Stimulated activated CD4-positive, alpha-beta T cell treated with anti-CD3 and anti-CD28 coated beads, Interleukin-1b, Interleukin-23, amount 100 ng/mL, for 1 hour (primary cell): ENCODE measurements at places on chromosomes 1 and 21.

DNA sequence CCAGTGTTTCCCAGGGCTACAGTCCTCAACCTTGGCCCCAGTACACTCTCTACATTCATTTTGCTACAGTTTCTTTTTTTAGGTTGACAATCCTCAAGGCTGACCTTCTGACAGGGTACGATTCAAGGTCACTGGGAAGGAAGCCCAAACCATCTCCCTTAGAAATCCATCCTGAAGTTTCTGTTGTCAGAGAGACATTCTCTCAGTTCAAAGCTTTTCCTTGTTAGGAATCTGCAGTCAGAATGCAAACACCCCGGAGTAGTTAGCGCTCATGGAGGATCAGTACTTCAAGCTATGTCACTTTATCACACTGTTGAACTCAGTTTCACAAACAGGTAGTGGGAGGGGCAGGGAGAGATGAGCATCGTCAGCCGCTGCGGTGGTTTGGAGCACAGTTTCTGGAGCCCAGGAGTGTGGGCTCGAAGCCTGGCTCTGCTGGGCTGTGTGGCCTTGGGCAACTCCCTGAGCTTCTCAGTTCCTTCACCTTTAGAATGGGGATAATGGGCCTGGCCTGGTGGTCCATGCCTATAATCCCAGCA, 4.2 kb downstream of the SLC2A5 start:
- no peak for DNase-seq

GRCh38 chr1:20713440-20713839, 4.4 kb downstream of the KIF17 start:
- no peak for DNase-seq

- no peak for DNase-seq
Measured at GRCh38 chr1:17451731-17452130, 12.3 kb upstream of the RCC2 start.

GRCh38 chr1:30765556-30766434, 8.2 kb upstream of the LAPTM5 start:
- no peak for DNase-seq

GRCh38 chr1:24898152-24898908, 31.7 kb downstream of the RUNX3 start:
- DNase-seq: no peak

- no peak for DNase-seq
Measured at GRCh38 chr1:27001570-27002360, 8.3 kb downstream of the TRNP1 start.

DNA sequence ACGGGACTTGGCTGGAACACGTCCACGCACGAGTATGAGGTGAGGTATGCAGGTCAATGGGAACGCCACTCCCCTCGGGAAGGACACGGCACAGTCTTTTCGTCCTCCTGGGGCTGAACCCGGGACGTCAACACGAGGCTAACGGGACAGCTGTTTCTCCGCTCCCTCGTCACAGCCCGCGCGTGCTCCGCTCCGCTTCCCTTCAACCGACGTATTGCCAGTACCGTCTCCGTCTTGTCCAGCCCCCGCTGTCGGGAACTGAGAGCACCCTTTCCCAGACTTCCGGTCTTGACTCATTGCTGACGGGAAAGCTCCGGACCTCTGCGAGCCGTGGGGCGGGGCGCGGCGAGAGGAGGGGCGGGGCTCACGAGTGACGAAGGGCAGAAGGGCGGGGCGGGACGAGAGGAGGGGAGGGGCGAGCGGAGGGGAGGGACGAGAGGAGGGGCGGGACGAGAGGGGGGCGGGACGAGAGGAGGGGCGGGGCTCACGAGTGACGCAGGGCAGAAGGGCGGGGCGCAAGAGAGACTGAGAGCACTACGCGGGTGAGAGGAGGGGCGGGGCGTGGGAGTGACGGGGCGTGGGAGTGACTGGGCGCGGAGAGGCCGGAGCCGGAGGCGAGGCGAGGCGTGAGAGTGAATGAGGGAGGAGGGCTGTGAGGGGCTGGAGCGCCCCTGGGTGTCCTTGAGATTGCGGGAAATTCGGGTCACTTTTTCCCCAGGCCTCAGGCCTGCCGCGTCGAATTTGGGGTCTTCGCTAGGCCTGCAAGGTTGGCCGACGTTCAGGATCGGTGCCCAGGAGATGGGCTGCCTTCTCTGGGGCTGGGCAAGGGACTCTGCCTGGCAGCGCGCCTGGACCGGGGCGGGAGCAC, 22.2 kb upstream of the CFAP126 start:
- peak; percentile 89 for DNase-seq

DNA sequence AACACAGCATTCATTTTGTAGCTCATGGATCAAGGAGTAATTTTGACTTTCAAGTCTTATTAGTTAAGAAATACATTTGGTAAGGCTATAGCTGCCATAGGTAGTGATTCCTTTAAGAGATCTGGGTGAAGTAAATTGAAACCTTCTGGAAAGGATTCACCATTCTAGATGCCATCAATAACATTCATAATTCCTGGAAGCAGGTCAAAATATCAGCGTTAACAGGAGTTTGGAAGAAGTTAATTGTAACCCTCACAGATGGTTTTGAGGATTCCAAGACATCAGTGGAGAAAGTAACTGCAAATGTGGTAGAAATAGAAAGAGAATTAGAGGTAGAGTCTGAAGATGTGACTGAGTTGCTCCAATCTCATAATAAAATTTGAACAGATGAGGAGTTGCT, 216.6 kb downstream of the GREM2 start:
- no peak for DNase-seq

DNA sequence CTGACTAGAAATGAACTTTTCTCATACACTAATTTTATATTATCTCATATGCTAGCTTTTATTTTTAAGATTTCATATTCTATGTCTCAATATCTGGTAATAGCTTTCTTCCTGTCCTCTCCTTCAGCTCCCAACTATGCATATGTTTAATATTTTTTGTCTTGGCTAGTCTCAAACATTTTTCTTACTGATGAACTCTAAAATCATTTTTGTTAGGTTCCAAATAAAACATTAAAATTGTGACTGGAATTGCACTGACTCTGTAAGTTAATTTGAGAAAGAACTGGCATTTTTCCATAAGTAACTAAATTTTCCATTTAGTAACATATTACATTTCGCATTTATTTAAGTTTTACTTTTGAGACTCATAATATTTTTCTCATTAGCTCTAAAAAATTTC, 368.5 kb upstream of the DPYD start:
- DNase-seq: no peak

DNA sequence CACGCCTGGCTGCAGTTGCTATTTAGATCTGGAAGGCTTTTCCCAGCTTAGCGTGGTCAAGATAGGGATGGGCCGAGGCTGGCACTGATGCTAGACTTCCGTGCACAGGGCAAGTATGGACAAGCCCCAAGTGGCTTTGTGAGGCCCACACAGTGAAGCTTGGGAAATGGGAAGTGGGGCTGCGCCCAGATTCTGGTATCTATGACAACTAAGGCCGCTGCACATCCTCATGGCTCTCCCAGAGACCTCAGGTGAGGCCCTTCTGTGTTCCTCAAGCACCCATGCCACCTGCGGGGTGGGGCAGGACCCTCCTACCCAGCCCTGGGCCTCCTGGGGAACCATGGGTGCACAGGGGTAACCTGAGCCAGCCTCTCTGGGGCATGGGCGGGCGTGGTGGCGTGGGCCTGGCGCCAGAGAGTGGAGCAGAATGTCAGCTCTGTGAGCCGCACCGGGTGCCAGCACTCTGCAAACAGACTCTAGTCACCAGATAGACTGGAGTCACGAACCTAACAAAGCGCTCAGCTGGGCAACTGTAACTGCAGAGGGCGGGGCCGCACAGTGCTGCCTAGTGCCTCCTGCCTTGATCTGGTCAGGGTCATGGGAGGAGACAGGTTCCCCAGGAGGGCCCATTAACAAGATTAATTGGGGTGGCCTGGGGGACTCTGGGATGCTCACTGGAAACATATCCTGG, 46.4 kb downstream of the ELF3 start:
- no peak for DNase-seq

DNA sequence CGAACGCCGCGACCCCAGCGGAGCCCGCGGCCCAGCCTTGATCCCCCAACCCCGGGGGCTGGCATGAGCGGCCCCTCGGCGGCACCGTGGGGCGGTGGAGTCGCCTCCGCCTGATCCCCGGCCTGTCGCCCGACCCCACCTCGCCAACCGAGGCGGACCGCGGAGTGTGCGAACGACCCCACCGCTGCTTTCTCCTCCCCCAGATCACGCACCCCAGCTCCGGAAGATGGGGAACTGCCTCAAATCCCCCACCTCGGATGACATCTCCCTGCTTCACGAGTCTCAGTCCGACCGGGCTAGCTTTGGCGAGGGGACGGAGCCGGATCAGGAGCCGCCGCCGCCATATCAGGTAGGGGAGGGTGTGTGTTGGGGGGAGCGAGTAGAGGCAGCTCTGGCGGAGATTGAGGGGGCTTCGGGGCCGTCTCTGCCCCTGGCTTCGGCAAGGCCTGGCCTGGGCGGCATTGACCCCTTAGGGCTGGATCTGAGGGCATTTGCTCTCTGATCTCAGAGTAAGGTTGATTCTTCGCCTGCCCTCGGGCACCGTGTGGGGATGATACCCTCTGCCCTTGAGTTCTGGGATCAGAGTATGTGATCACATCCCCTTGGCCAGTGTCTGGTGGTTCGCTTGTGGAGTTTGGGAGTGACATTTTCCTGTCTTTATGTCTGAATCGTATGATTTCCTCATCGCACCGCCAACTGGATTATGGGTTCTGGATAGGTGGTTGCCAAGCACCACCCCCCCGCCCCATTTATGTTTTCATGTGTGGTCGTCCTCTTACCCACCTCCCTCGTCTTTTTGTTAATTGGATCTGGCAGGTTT, 668 bp downstream of the RNF11 start:
- DNase-seq: no peak

DNA sequence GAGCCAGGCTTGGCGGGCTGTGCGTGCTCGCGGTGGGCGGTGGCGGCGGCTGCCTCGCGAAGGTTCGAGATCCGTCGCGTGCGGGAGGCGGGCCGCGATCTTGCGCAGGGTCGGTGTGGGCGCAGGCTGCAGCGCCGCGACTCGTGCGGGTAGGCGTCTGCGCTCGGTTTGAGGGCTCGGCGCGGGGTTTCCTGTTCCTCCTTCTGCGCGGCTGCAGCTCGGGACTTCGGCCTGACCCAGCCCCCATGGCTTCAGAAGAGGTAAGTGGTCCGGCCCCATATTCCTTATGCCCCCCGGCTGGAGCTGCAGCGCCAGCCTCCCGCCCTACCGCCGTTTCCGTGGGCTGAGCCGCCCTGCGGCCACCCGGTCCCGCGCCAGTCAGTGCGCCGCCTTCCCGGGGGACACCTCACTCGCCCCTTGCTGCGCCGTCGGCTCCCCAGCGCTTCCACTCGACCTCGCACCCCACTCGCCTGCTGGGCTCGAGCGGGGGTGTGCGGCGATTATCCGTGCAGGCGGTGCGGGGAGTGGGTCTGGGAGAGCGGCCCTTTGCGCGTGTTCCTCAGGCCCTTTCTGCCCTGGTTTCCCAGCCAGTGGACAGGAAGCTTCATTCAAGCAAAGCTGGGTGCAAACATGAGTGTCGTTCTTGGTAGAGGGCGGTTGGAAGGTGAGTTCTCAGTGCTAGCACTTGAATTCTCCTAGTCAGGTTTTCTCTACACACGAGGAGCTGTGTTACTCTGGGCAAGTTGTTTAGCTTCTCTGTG, at the start of gene CACYBP:
Gene CACYBP (plus strand): TSS at position 12 of the 761 bp plus-strand sequence. CDS start 234 bp downstream, at position 246.
- DNase-seq: no peak

DNA sequence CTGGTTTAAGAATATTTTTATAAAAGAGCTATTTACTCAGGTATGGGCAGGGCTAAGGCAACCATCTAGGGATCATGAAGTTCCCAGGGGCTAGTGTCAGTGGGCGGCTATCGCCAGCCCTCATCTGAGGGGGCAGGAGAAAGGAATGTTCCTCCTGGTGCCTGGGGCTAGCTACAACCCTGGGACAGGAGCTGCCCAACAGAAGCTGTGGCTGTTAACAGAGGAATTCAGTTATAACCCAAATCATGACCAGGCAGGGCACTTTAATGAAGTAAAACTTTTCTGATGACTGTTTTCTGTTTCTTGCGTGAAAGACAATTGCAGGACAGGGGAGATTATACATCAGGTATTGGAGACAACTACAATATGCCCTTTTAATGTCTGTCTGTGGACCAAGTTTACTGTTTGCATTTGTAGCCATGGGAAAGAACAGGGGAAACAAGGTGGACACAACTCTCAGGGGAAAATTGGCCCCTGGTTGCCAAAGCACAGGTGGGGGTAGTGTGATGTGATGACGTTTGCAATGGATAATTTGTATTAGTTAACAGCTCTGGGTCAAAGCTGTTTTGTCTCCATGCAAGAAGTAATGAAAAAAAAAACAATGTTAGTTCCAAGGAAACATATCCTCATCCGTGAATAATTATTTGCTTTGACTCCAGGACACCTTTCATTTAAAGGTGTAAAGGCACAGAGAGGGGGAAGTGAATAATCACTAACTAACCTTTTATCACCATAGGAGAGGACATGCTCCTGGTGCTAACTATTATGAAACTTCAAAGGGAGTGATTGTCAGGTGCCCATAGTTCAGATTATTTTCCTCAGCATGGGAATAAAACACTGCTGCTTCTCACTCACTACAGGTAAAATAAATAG, 105.2 kb downstream of the TSEN15 start:
- no peak for DNase-seq

- DNase-seq: no peak
Measured at GRCh38 chr1:86527306-86527705, 19.6 kb upstream of the CLCA4 start.

DNA sequence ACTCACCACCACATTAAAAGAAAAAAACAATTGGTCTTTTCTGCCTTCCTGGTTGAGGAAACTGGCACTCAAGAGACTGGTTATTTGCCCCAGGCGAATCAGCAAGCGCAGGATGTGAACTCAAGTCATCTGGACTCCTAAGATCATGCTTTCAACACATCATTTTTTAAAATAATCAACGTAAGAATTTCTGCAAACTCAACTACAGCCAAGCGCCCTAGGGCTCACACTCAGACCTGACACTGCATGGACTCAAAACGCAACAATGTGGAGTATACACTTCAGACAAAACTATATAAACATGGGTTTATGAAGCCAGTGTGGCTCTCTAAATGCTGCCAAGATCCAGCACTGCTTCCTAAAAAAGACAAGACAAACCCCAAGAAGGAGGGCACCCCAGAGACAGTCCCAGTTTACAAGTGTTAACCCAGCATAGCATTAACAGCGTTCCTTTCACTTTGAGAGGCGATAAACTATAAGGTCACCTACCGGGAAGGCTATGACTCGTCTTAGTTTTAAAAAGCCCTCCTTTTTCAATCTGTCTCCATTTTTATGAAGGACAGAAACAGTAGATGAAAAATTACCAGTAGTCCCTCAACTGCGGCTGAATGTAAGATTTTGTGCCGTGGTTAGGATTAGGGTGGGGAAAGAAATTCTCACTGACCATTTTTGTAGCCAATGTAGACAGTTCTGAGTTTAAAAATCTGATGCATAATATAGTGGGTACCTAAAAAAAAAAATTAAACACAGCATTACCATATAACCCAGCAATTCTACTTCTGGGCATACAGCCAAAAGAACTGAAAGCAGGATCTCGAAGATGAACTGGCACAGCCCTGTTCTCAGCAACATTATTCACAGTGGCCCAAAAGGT, 54.8 kb downstream of the SIPA1L2 start:
- no peak for DNase-seq

- DNase-seq: no peak
Measured at GRCh38 chr1:114154146-114154962, 685 bp upstream of the SYT6 start.

DNA sequence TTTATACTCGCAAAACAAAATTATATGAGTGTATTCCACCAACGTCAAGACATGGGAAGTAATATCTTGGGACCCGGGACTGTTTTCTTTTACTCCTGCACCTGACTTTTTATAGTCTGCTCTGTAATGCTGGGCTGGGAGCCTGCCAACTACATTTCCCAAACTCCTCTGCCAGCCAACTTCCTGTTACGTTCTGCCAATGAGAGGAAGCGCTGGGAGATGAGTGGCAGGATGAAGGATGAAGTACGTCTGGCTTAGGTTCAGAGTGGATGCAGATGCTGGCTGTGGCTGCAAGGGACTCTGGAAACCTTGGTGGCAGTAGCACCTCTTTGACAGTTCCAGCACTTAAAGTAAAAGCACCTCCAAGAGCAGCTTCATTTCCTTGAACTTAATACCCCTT, 59.6 kb downstream of the USP24 start:
- no peak for DNase-seq
